Activated effector memory CD4-positive, alpha-beta T cell treated with Interleukin-2 at 50 U/mL for 16 hours (primary cell): ENCODE measurements at places on chromosomes 6 and 20.

DNA sequence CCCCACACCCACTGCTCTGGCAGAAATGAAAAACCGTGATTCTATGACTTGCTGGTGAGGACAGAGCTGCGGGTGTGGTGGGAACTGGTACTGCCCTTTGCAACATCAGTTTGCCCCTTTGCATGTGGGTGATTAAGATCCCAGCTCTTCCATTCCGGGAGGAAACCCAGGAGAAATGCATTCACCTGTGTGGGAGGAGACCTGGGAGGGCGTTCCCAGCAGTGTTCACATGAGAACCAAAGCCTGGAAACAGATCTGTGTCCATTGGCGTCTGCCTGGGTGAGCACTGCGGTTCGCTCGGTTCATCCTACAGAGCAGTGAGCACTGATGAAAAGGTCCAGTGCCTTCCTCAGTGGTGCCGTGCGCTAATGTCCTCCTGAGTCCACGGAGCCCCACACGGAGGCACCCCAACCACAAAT lies 89.7 kb downstream of the SMOC2 start:
- no peak for DNase-seq

DNA sequence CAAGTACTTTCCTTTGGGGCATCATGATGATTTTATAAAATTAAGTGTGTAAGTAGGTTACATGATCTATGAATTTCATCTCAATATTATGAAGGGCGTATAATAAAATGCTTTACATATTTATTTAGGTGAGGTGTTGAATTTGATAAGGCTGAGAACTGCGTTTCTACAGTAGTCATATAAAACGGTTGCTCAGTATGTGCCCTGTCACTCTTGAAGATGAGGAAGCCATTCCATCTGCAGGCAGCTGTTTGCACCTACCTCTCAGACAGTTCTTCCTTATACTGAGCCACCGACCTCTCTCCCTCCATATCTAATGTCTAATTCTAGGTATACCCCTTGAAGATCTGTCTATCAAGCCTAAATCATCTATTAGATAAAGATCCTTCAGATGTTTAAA lies 16.1 kb downstream of the NCOA7 start:
- no peak for DNase-seq

DNA sequence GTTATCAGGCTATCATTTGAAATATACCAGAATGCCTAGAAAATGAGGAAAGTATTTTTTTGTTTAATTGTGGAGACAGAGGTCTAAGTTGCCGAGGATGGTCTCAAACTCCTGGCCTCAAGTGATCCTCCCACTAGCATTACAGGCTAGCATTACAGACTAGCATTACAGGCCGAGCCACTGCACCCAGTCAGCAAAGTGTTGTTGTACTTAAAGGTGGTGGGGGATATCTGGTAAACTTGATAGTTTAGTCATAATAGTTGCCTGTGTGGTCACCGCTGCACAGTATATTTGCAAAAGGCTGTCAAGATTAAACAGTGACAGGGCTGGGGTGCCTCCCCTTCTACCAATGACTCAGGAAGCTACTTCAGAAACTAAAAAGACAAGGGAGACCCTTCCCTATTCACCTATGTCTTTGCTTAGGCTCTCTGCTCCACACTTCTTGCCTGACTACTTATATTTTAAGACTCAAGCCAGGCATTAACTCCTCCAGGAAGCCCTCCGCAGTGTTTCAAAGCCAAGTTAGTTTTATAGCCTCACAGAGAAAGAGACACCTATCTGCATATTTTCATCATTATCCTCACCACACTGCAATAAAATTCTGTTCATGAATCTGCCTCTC lies 3.1 kb upstream of the AKIRIN2 start:
- DNase-seq, result no peak

DNA sequence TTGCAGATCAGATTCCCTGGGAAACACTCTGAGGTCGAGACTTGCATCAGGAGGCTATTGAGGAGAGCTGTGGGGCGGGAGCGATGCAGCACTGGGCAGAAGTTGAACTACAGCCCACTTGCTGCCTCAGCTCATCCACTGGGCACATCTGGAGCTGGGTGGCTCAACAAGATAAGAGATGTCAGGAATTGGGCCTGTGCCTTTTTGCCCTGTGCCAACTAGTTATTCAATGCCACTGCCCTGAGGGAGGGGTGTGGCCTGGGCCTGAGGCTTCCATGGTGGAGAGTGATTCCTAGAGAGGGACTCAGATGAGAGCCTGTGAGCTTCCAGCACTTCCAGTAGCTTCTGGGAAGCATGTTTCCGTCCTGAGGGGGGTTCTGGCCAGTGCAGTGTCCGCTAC lies 32.7 kb downstream of the BRPF3 start:
- no peak for DNase-seq

- DNase-seq, result no peak
Observed at GRCh38 chr6:34249469-34250261, 859 bp upstream of the SMIM29 start.

GRCh38 chr6:42030585-42031506 lies 19.5 kb upstream of the TAF8 start:
- no peak for DNase-seq
